ENCODE measurements at places on chromosomes 6 and 20. TPM values are rescaled to one million over a fixed set of nuclear protein-coding genes. Genes with fewer than 3 reads are reported as not detected.

ZNF334 gene
- total RNA-seq = 5.4 TPM

KHDC1L gene
- total RNA-seq = not detected

TRIM31 gene
- total RNA-seq = not detected

FGD2 gene
- total RNA-seq = 20.4 TPM

SGK2 gene
- 5.4 TPM for total RNA-seq

CRISP3 gene
- total RNA-seq = 19.2 TPM

GRCh38 chr20:31440012-31440659 lies at the start of gene DEFB123:
DEFB123 (plus strand) TSS chr20:31440632; CDS start chr20:31440699, 67 bp downstream.
- DNase-seq = no peak

- no peak for DNase-seq
These were observed 221.5 kb downstream of the PREX1 start for GRCh38 chr20:48606172-48606840.

GRCh38 chr6:112153926-112154607 lies 66.7 kb downstream of the FAM229B start:
- no peak for DNase-seq

DNA sequence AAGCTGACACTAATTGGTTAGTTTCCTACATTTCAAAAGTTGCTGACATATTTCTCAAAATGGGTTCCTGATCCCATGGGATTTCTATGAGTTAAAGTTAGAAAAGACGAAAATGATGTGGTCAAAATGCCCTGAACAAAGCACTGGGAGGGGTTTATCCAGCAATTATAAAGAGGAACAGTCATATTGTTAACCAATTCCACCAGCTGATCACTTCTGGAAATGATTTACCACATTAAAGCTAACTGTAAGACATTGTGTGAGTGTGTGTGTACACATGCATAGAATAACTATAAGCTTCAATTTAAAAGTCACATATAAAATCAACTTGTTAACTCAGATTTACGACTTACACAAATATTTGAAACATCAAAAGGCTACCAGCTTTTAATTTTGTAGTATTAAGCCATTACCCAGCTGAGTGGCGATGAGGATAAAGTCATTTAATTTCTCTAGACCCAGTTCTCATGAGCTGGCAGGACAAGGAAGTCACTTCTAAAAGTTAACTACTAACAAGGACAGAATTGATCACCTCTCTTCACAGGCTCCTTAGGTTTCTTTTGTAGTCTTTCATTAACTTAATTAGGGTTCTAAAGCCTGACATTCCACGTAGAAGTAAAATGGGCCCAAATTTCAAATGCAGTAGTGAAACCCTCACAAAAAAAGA lies 40.4 kb downstream of the MAN1A1 start:
- no peak for DNase-seq

GRCh38 chr6:25715794-25716193 lies 38.7 kb upstream of the SLC17A4 start:
- DNase-seq = no peak

GRCh38 chr6:129691043-129691640 lies 18.8 kb downstream of the ARHGAP18 start:
- no peak for DNase-seq

DNA sequence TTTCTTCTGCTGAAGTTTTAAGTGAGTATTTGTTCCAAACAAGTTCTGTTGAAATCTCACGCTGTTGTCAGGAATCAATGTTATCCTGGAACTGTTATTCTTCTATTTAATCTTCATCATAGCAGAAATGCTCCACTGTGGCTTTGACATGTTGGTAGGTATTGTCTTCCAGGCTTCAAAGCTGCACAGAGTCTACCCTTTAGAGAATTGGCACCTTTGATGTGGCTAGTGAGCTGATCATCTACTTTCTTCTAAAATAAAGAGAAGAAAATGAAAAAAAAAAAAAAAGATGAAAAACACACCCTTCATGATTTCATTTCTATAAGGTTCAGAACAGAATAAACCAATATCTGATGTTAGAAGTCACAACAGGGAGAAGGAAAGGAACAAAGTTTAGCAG lies 5.8 kb upstream of the ZSCAN23 start:
- DNase-seq = no peak

- no peak for DNase-seq
These were observed 119.8 kb downstream of the COL12A1 start for GRCh38 chr6:75085931-75086635.

DNA sequence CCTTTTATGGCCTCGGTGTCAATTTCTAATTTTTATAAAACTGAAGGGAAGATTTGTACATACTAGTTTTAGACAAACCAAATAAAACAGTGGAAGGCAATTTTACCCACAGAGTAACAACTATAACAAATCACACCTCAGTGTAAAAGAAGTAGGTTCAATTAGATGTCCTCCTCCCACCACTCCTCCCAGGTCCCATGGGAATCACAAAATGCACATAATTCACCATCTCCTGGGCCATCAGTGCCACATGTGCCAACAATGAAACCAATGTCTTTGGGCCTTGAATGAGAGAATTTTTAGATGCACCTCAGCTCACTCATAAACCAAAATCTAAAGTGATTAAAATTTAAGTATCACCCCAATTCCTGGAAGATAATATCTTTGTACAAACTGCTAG lies 267.8 kb downstream of the BTBD9 start:
- DNase-seq = no peak

- DNase-seq = no peak
These were observed 4.0 kb downstream of the FUCA2 start for GRCh38 chr6:143507358-143508145.

DNA sequence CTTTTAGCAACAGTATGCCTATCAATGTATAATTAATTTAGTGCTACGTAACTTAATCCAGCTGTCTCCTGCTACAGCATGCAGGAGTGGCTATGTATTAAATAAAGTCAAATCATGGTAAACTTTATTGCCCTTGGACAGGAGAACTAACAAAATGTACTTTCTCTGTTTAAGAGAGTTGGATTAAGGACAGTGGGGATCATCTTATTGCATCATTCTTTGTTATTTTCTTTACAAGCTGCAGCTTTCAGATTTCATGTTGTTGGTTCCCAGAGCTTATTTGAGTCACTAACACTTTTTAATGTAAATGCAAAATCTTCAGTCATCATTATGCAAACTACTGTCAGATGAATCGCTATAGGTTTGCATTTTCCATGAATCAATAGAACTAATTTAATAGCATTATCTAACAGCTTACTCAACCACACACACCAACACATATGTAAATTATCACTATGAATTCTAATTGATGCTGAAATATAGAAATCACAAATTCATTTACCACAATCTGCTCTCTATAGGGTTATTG lies 424.7 kb downstream of the MMUT start:
- DNase-seq = no peak

DNA sequence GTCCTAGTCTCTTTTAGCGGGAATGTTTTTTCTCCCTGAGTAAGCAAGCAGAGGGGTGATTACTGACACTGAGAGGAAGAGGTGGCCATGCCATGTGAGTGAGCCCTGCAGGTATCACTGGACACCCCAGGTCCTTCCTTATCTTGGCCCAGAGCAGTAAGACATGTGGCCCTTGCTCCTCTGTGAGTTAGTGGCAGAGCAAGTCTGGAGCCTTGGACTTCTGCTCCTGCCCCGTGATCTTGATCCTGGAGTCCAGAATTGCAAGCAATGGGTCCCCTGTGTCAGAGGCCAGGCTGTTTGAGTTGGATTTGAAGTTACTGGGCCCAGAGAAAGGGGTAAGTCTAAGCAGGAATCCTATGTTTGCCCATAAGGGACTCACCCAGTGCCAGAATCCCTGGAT lies 92.1 kb upstream of the EMILIN3 start:
- no peak for DNase-seq

DNA sequence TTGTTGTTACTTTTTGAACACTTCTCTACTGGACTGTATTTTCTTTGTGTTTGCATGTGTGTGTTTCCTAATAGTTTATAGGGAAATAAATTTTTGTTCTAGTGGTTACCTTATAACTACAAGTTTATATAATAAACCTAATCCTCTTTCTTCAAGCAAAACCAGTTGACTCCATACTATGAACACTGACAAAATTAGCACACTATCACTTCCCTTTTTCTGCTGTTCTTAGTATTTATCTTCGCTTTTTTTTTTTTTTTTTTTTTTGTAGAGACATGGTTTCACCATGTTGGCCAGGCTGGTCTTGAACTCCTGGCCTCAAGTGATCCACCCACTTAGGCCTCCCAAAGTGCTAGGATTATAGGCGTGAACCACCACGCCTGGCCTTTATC lies 25.0 kb upstream of the C6orf62 start:
- DNase-seq = no peak

GRCh38 chr6:74114428-74114827 lies 418.4 kb downstream of the CD109 start:
- no peak for DNase-seq

GRCh38 chr6:119742188-119742803 lies 392.7 kb upstream of the MAN1A1 start:
- no peak for DNase-seq

DNA sequence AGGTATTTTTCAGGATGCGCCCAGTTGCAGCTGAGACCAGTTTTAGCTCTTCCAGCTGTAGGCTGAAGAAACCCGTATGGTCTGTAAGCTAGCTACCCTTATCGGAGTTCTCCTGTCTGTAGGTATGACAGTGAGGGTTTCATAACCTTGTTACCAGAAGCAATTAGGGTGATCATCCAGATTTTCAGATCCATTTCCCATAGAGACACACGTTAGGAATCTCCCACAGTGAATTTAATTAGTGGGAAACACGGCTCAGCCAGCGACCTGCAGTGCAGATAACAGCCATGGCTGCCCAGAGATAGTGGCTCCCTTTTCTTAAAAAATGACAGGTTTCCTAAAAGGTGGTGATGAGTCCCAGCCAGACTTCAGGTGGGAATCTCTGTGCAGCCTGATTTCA lies 111.1 kb downstream of the BTBD3 start:
- no peak for DNase-seq

GRCh38 chr6:37310966-37311365 lies 42.8 kb upstream of the RNF8 start:
- no peak for DNase-seq

- DNase-seq = no peak
These were observed 74.2 kb downstream of the TAF4 start for GRCh38 chr20:61991476-61991875.

DNA sequence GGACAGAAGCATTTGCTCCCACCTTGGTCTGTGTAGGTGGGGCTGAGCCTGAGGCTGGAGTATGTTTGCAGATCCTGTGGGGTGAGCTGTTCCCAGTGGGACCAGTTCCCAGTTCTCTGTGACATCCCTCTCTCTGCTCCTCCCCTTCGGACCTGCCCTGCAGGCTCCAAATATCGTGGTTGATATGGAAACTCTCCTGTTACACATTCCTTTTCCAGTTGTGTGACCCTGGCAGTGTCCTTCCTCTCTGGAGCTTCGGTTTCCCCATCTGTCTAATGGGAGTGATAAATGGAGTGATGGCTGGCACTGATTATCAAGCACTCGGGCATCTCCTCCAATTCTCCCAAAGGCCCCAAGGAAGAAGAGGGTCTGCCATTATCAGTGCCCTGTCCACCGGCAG lies 15.7 kb upstream of the TGM2 start:
- no peak for DNase-seq

DNA sequence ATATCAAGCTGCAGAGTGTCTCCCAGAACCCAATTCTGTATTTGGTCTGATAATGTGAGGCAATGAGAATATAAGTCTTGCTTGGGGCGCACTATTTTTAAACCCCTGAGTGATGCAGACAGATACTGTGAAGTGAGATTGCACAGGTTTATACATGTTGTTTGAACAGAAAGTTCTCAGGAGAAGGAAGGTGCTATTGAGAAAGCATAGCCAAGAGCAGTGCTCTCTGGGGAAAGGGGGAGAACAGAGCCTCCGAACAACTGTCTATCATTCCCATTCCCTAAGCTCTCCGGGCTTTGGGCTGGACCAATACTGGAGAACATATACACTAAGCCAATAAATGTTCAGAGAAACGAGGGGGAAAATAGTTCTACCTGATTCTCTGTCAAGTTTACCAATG lies 75.8 kb downstream of the PERP start:
- no peak for DNase-seq

DNA sequence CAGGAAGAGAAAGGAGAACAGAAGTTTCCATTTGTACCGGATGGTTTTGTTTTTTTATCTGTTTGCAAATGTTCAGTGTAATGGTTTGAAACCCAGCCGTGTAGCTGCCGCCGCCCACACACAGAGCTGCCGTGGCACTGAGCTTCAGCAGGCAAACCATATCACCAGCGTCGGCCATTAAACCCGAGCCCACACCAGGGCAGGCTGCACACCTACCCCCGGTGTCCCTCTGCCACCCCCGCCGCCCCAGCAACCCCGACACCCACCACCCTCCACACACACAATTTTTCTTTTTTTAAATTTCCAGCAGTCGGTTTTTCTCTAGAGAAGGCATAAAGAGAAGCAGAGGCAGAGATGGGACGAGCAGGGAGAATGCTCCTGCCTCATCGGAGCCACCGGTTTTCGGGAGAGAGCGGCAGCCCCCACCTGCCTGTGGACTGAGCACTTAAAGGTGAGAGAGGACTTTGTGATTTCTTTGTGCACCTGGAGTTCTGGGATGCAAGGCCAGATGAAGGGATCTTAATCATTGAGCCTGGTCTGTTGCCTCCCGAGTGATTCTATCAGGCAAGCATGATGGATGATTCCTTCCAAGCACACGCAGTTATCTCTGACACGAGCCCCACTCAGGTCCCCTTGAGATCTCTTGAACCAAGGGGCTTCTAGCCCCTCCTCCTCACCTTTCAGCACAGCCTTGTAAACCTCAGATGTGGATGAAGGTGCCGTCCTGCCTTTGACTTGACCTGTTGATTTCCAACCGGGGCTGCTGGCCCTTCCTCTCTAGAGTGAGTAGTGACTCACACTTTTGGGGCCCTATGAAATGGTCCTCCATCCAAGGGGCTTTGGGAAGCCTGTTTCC lies 17.5 kb upstream of the ZNF831 start:
- DNase-seq = peak; percentile 77

- DNase-seq = no peak
These were observed 1.8 kb upstream of the TTLL2 start for GRCh38 chr6:167323111-167323510.

DNA sequence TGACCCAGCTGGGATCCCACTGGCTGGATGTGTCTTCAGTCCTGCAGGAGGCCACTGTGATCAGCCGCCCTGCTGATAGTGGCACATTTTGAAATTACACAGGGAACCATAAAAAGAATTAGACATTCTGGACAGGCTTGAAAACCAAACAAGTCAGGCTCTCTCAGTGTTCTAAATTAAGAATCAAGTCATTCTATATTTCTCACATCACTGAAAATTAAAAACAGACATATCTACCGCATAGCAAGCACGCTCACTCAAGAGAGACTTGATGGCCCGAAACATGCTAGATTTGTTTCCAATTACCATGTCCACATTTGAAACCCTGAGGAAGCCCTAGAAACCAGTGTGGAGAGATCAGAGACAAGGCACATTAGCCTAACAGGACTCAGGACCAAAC lies 57.7 kb downstream of the NFATC2 start:
- DNase-seq = no peak

- no peak for DNase-seq
These were observed 29.6 kb downstream of the TNFAIP3 start for GRCh38 chr6:137896647-137897046.

DNA sequence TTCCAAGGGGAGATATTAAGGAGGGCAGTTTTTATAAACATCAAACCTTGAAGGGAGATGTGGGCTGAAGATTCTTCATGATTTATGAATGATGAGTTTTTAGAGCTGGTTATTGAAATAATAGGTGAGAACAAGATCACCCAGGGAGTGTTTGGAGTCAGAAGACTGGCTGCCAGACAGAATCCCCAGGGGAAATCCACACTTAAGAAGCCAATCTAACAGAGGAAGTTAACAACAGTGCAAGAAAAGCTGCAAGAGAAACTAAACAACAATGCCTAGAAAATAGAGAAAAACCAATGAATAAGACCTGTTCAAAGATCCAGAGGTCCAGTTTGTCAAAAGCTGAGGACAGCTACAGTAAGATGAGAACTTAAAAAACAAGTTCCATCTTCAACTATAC lies 167.9 kb upstream of the MAN1A1 start:
- DNase-seq = no peak

- DNase-seq = no peak
These were observed 5.9 kb downstream of the HCRTR2 start for GRCh38 chr6:55180258-55180657.
